ENCODE measurements at places on chromosomes 3 and 15.

DNA sequence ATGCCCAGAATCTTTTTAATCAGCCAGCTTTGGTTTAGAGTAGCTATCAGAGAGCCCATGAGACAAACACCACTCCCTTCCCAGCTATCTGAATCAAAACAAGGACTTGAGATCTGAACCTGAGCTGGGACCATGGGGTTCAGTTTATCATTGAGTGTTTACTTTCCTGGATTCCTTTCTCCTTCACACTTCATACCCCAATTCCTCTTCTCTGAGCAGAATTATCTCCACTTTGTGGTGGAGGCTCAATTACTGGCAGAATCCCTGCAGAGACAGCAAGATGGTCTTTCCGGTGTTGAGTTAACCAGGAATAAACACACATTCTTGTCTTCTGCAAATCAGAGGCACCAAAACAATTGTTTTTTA lies 102.4 kb downstream of the RPL22L1 start:
- DNase-seq = no peak

GRCh38 chr3:50518436-50518835 lies 15.0 kb upstream of the CACNA2D2 start:
- no peak for DNase-seq

DNA sequence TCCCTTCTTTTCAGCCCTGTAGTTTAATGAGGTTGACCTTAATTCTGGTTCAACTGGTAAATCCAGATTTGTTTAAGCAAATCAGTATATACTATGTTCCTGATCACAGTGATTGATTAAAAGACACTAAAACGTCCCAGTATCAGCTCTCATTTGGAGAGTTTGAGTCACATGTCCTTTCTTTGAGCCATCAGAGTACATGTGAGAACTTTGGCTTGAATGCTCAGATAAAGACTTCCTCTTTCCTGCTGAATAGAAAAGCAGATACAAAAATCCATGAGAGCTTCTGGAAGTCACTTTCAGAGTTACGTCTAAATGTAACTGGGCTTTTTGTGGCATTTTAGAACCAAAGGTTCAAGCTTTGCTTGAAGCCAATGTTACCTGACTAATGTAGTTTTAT lies 341.8 kb upstream of the SATB1 start:
- DNase-seq = no peak

DNA sequence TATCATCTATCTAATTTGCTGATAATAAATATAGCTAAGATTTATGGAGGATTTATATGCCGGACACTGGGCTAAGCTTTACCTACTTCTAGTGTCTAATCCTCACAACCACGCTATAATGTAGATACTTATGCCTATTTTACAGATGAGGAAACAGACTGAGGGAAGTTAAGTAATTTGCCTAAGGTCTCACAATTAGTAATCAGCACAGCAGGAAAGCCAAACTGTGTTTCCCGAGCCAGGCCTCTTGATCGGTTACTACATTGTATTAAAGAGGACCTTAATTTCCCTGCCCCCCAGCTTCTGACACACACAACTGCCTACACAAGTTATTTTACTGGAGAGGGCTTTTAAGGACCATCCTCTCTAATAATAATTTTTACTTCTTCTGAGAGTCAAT lies 40.9 kb downstream of the ONECUT1 start:
- no peak for DNase-seq

GRCh38 chr3:53998980-53999379 lies 107.3 kb upstream of the SELENOK start:
- no peak for DNase-seq

GRCh38 chr3:100005665-100006393 lies 108.5 kb downstream of the FILIP1L start:
- DNase-seq = no peak

GRCh38 chr3:138465925-138466324 lies 31.5 kb downstream of the ESYT3 start:
- no peak for DNase-seq

- DNase-seq = no peak
These were observed 17.9 kb downstream of the APH1B start for GRCh38 chr15:63295341-63295740.

GRCh38 chr3:114632757-114633424 lies 339.1 kb downstream of the TIGIT start:
- DNase-seq = no peak

DNA sequence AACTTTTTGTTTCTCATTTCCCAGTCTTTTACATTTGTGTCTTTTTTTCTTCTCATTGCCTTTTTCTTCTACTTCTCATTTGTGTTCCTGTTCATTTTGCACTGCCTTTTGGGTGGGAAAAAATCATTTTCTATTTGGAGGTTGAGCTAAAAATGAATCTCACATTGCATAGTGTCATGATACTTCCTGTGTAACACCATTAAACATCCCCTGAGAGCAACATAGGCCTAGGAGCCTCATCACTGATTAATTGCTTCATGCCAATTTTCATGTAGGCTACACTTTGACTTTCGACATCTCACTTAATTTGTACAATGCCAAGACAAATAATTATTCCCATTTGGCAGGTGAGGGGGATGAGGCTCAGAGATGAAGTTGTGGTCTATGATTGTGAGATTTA lies 279.2 kb downstream of the EDEM1 start:
- no peak for DNase-seq

- DNase-seq = no peak
These were observed 37.8 kb downstream of the EHHADH start for GRCh38 chr3:185215873-185216606.

DNA sequence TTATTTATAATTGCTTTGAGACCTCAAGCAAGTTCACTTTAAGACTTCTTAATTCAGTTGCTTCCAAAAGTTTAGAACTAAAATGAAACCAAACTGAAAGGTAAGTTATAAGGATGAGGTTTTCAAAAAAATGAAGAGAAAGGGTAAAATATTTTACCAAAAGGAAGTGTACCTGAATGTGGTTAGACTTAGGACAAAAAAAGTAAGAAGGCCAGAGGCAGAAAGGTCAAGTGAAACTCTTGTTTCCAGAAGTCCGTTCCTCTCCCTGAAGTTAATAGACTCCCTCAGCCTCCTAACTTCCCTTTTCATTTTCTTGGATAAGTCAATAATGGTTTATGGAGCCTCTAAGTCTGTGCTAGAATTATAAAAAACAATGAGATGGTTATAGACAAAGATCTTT lies 16.6 kb downstream of the BTLA start:
- no peak for DNase-seq

DNA sequence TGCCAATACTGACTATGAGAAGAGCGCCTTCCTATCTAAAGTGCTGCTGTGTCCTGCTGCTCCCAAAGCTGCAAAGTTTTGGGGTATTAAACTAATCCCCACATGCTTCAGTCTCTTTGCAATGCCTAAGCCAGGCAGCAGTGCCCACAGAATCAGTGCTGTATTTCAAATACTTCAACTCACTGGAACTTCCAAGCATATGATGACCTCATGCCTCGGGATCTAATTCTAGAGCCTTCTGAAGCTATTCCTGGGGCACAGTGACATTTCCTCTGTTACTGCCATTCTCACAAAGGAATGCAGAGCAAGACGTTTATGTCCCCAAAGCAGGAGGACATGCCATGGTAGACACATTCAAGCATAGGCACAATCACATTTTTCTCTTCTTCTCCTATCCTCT lies 78.5 kb downstream of the CD200 start:
- DNase-seq = no peak

- no peak for DNase-seq
These were observed 153.1 kb upstream of the GAP43 start for GRCh38 chr3:115470254-115470653.

DNA sequence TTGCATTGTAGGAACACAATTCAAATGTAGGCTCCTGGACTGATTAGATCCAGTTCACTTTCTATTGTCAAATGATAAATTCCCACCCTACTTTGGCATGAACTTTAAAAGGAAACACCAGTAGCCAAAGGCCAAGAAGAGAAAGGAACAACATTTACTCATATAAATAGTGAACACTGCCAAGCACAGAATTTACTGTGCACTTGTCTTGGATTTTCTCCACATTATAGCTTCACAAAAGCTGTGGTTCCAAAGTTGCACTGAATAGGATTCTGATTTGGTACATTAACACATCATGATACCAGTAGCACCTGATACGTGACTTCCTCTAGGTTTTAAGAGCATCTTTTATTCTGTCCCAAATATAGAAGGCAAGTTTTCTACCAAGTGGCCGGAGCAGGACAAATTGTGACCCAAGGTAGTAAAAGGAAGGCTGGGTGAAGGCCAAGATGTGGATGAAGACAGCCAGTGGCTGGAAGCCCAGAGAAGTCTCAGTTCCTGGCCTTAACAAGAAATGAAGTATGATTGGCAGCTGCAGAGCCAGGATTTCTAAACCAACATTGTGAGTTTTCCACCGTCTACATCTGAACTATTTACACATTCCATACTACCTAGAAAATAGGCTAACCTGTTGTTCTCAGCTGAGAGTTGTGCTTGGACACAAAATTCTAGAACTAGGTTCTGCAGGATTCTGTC lies 206.7 kb downstream of the THRB start:
- no peak for DNase-seq

- no peak for DNase-seq
These were observed 64.7 kb downstream of the LARS2 start for GRCh38 chr3:45453083-45453482.

- no peak for DNase-seq
These were observed 60.1 kb downstream of the VGLL4 start for GRCh38 chr3:11583638-11584046.

GRCh38 chr3:172326993-172327392 lies 121.3 kb downstream of the GHSR start:
- no peak for DNase-seq

GRCh38 chr3:129605203-129605921 lies 1.1 kb downstream of the PLXND1 start:
- DNase-seq = peak; percentile 20

- no peak for DNase-seq
These were observed 538.5 kb upstream of the NECTIN3 start for GRCh38 chr3:110533089-110533488.

- DNase-seq = no peak
These were observed 53.8 kb downstream of the GRK7 start for GRCh38 chr3:141816958-141817357.

DNA sequence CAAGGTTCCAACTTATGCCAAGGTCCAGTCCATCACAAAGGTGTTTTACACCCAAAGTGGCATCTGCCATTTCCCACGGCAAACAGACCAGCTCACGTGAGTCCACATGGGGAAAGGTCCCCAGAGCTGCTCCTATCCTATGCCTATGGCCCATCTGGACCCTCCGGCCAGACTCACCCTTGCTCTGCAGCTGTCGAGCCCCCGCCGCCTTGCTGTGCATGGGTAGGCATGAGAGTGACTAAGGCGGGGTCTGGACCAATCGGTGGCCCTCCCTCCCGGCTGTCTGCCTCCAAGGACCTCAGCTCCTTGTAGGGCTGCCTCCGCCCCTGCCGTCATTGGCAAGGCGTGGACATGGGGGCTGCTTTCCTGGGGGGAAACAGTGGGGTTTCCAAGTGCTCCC lies 26.9 kb downstream of the DNASE1L3 start:
- no peak for DNase-seq

GRCh38 chr15:75720787-75721479 lies 8.3 kb upstream of the CSPG4 start:
- no peak for DNase-seq

GRCh38 chr3:123111640-123112039 lies 44.8 kb downstream of the PDIA5 start:
- no peak for DNase-seq

DNA sequence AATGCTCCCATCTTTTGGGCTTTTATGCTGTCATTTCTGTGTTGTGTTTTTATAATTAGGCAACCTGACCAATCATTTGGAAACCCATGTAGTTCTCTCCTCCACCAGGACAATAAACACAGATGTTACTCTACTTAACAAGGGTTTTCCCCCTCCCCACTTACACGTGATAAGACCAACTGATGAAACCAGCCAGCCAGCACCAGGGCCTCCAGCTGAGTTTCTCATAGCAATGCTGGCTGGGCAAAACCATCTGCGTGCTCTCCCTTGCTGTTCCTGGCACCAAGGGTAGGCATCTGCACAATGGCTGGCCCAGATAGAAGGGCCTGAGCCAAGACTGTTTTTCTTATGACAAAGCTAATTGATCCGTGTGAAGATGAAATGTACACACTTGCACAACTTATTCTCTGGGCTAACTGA lies 310.4 kb downstream of the PLCL2 start:
- no peak for DNase-seq

GRCh38 chr3:48086705-48087104 lies 70.5 kb upstream of the MAP4 start:
- DNase-seq = no peak

- DNase-seq = no peak
These were observed 43.6 kb upstream of the CTSH start for GRCh38 chr15:78988361-78988911.

DNA sequence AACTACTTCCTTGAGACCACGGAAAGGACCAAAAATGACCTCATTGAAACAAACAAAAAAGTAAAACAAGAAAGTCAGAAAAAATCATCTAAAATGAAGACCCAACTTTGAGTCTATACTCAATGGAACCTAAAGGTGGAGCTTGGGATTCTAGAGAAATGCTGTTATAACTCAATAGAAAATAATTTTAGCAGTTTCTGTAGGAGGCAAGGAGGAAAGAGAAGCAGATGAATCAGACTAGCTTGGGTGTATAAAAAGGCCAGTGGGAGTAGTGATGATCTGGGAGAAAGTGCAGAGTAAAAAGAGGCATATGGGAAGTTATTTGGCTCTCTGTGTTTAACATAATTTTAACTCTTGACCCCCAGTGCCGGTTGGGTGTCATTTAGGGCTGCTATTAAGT lies 94.4 kb downstream of the TMCO5A start:
- no peak for DNase-seq

DNA sequence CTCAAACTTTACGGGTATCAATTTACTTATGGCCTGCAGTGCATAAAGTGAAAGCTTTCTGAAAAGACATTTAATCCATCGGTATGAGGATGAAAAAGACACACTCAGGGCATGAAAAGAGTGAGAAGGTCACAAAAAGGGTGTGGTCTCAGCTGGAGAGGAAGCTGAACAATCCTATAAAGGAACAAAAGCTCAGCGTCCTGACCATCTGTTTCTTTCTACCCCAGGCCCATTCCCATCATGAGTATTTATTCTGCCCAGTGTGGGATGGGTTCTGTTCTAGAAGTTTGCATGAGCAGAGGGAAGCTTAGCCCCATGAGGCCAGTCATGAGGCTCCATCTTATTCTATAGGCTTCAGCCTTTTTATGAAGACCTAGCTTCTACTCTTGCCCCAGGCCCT lies 144.6 kb downstream of the LPP start:
- DNase-seq = no peak

GRCh38 chr3:108183181-108183580 lies 39.0 kb downstream of the IFT57 start:
- DNase-seq = no peak

All from T-helper 17 cell (primary cell).